ENCODE measurements at places on chromosomes 16 and 17.
A peak's percentile ranks its signal among the peaks of the same experiment; 100 is the strongest.

GRCh38 chr17:28938552-28938951, 12.8 kb downstream of the PHF12 start:
- no peak for DNase-seq

DNA sequence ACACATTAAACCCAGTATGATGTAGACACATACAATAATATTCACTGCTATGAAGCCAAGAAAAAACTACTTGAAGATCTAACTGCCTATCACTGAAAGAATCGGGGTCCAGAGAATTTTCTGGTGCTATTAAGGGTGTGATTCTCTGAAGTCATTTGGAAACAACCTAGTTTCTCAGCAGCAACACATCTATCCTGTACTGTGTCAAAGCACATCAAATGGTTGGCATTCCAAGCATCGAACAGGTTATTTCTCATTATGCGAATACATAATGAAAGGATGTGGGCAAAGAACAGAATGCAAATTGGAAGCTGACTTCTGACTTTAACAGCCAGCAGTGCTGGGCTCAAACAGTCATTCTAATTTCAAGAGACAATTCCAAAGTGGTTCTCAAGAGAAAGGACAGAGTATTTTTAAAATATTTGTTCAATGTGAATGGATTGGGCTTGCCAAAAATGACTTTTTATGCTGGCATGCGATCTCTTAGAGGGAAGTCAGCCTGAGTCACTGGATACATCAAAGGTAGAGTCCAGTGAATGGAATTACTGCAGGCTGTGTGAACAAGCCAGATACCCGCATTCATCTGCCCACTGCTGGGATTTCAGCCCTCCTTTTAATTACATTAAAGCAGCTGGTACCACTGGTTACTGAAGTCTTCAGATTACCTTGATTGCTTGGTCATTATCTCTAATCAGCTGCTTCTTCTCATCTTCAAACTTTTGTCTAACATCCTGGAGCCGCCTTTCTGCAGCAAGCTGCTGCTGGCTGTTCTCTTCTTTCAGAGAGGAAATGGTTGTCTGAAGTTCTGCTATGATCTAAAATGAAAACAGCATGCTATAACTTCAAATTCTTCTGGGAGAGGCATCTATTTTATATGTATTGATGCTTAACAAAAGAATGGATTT, 181.2 kb upstream of the AXIN2 start:
- no peak for DNase-seq

DNA sequence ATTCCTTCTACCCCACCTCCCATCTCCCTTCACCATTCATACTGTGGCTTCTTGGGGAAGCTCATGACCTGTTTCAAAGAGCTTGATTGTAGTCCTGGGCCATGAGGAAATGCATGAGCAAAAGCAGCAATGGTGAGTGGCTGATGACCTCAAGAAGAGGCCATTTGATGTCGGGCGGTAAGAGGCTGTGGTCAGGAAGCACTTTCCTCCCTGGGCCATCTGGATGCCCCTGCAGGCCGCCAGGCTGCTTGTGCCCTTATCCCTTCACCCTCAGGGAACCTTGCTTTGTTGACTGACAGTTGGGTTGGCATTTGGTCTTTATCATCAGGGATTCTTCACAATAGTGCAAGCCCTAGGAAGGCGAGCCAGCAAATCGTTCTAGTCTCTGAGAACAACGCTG, 78.3 kb upstream of the TBX2 start:
- DNase-seq, result no peak

GRCh38 chr17:63714550-63715277, 14.8 kb upstream of the LIMD2 start:
- no peak for DNase-seq

DNA sequence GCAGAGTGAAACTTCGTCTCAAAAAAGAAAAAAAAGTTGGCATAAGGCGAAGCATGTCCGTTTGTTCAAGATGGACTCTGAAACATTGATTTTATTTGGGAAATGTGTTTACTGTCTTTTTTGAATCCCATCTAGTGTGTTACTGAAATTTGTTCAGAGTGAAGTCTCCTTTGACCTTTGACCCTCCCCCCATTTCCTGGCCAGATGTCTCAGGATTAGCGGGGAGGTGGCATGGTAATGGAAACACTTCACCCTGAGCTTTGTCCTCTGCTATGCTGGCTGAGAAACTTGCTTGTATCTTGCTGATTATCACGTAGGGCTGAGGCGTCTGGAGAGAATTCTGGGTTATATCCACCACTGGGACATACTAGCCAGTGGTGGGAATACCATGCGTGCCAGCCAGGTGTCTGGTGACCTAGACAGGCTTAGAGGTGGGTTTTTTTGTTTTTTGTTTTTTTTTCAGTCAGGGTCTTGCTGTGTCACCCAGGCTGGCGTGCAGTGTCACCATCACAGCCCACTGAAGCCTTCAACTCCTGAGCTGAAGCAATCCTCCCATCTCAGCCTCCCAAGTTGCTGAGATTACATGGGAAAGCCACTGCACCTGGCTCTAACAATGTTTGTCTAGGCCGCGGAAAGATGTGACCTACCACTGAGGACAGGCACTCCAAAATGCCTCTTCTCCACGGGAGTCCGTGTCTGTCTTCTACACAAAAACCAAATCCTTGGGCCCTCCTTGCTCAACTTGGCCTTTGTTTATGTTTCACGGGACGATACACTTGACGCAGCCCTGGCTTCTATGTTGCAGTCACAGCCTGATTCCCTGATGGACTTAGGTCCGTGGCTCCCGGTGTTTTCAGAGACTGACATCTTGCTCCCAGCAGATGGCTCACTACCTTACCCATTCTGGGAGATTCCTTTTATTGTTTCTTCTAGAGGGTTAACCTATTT, 6.6 kb upstream of the GALK1 start:
- no peak for DNase-seq

- no peak for DNase-seq
Measured at GRCh38 chr16:87562201-87562600, 40.1 kb upstream of the JPH3 start.

DNA sequence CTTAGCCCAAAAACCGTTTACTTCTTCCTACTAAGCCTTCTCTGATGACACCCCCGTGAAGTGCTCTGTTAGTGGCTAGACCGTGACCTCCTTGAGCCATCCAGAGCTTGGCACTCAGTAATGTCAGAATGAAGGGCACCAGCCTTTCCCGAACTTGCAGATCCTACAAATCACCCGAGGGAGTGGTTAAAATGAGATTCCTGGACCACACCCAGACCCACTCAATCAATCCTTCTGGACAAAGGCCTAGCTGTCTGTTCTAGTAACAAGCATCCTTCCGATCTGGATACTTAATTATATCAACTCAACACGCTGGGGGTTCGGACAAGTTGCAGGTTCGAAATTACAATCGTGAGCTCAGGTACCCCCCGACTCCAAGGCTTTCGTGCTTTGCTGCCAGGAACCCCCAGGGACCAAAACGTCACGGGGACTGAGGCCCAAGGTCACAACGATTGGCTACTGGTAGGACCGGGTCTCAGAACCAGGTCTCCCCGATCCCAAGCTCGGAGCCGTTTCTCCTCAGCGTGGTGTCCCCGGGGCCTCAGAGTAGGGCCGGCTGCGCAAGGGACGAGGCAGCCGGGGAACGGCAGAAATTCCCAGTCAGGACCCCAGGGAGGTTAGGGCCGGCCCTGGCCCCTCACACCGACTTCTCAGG, 527 bp downstream of the CIAPIN1 start:
- peak; percentile 36 for DNase-seq

DNA sequence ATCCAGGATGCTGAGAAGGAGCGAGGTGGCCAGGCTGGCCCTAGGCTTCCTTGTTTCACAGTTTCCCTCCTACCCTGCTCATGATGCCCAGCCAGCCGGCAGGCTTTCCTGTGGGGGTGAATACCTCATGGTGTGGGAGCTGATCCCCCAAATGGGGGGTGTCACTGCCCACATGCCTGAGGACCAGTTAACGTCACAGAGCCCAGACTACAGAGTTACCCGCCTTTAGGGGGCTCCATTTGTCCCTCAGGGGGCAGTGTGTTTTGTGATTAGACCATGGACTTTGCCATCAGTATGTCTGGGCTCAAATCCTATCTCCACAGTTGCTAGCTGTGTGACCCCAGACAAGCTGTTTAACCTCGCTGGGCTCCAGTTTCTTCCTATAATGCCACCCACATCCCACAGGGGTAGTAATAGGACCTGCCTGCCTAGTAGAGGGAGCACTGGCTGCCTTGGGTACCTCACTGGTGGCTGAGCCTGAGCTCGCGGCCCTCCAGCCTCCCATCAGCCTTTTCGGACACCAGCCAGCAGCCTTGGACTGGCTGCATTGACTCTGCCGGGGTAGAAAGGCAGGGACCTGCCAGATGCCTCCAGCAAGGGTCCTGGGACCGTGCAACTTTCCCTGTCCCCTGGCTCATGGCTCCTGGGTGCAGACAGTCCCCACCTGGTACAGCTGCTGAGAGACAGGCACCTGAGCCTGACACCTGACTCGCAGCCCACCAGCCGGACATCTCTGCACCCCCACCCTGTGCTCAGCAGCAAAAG, 87.5 kb upstream of the GSE1 start:
- DNase-seq, result no peak

DNA sequence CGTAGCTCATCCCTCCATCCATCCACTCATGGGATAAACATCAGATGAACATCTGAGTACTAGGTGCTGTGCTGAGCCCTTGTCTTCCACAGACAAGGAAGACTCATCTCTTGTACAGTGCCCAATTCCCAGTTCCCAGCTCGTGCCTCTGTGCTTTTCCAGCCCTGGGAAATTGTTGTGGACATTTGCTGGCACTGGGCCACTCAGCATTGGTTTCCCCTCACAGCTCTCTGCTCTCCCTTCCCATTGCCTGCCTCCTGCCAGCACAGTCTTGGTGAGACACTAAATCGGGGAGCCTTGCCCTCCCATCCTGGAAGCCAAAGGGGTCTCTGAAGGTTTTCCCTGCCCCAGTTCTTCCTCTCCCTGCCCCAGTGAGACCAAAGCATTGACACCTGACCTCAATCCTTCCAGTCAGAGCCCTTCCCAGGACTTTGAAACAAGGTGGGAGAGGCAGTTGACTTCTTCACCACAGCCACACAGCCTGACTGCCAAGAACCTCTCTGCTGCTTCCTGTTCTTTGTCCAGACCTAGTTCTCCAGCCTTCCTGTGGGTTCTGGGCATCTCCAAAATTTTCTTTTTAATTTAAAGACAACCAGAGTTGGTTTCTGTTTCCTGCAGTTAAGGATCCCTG, 50.2 kb downstream of the WSB1 start:
- no peak for DNase-seq

DNA sequence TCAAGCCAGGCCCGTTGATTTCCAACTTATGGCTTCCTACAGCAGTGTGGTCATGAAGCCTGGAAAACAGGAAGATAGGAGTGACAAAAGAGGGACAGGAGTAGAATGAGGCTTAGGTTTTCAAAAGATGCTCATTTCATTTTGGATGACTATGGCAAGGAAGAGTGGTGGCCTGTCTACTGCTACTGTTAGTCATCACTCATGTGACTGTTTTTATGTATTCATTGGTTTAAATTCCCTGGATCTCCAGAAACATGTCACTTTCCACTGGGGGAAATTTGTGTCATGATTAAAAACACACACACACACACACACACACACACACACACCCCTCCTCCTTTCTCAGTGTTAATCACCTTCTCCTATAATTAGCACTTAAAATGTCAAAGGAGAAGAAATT, 1.1 kb upstream of the CYLD start:
- DNase-seq, result no peak

Data from stimulated activated naive CD8-positive, alpha-beta T cell treated with anti-CD3 and anti-CD28 coated beads, Interleukin-15, Interleukin-2, amounts not matched to agents 100 U/mL and 50 U/mL, for 24 hours (primary cell).